Stimulated activated CD8-positive, alpha-beta memory T cell treated with anti-CD3 and anti-CD28 coated beads, Interleukin-4, amount 100 ng/mL, for 1 hour (primary cell): ENCODE measurements at places on chromosomes 1 and 21.

- DNase-seq, result no peak
These were observed 32.9 kb downstream of the CD58 start for GRCh38 chr1:116537898-116538297.

DNA sequence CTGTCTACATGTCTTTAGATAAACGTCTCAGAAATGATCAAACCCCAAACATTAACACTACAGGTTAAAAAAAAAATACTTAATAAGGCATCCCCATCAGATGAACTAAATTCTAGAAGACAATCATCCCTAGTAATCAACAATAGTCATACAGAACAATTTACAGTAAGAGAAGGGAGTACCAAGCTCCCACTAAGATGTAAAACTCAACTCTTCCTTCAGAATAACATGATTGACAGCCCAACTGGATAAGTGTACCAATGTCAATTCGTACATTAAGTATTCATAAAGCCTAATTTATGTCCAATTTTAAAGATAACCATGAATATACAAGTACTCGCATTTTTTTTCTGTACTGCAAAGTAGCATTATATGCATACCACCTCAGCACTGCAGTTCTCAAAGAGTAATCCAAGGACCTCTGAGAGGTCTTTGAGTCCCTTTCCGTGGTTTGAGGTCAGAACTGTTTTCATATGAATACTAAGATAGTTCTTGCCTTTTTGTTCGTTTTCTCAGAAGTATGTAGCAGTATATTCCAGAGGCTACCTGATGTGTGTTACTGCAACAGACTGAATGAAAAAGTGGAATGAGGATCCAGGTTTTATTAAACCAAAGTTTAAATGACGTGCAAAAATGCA is 6.6 kb downstream of the SCAF4 start:
- DNase-seq, result no peak

GRCh38 chr1:12776801-12777557 is 3.4 kb downstream of the PRAMEF12 start:
- DNase-seq, result no peak

DNA sequence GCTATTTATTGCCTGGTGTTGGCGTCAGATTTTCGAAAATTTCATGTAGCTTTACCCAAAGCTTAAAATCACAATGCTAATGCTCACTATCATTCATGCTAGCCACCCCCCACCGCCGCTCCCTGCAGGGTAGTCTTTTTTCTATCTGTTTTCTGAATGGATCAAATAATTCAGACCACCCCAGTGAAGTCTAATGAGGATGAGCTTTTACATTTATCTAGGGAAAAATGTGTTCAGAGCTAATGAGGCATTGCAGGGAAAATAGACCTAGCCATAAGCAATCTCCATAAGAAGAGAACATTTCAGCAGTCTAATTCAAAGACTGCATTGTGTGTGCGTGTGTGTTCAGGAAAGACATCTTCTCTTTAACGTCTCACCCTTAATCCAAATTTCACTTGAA is 533.0 kb upstream of the PRMT6 start:
- DNase-seq, result no peak

DNA sequence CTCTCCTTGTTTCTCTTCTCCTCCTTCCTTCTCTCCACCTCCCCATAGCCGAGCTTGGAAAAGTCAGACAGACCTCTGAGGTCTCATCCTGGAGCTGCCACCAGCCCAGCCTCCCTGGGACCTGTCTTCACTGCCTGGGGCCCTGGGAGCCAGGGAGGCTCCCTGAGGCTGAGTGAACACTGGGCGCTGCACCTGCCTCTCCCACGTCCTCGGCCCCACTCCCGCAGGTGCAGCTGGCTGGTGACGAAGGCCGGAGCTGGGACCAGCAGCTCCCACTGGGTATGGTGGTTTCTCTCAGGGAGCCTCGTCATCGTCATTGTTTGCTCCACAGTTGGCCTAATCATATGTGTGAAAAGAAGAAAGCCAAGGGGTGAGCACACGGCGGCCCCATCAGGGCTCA is 5.3 kb downstream of the TNFRSF14 start:
- no peak for DNase-seq

DNA sequence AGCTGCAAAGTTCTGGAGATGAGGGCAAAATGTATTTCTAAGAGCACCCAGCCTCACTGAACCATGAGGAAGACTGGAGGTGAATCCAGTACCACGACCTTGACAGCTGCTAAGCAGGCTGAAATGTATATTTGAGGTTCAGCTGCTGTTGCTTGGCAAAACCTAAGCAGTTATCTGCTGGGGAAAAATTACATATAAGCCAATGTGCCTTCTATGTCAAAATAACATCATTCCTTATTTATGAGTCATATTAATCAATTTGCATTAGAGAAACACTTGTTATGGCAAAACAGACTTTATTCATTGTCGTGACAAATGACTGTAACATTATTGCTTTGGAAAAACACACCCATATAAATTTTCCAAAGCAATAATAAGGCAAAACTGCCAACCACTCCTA is 560.5 kb upstream of the NR5A2 start:
- no peak for DNase-seq

- DNase-seq, result no peak
These were observed 15.2 kb upstream of the GPR153 start for GRCh38 chr1:6275826-6276782.

DNA sequence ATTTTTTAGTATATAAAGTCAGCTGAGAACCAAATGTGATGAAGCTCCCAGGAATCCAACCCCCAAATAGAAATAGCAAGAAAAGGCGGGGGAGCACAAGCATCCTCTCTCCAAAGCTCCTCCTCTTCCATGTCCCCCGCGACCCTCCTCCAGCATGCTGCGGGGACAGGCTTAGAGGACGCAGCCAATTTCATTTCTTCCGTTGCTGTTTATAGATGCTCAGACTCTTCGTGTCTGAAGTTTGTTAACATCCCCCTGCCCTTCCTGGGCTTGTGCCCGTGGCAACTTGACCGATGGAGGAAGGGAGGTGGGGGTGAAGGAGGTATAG is 754 bp upstream of the NPPA start:
- no peak for DNase-seq

GRCh38 chr1:54998677-54999076 is at the start of gene BSND:
TSS of gene BSND (plus strand) at chr1:54998933. CDS start at chr1:54999187, 254 bp downstream.
- no peak for DNase-seq

DNA sequence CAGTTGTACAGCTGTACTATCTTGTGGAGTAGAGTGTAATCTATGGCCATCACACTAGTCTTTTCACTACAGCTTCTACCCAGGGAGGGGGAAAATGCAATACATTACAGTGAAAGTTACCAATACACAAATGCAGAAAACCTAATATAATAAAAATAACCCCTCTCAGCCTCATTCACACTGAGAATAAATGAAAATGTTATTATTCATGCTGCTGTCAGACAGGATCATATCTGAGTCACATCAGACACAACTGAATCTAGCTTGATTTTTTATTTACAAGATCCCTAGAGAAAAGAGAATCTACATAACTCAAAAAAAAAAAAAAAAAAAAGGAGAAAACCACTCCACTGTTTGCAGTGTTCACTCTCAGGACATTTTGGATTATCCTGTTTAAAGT is 293.9 kb upstream of the ESRRG start:
- no peak for DNase-seq

DNA sequence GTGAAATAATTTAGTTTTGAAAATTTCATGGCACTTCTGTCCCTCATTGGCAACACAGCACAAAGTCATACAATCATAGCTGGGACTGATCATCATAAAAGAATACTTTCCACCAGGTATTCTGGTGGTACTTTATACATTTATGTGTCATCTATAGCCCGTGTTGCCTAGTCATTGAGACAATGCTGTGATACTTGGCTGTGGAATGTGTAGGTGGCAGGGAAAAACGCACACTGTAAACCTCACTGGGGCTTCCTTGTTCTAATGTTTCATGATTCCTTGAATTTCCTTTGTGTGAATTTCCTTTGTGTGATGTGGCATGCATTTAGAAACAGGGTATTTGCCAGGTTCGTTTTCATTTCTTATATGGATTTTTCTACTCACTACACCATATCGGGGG is 118.3 kb downstream of the FMN2 start:
- no peak for DNase-seq

DNA sequence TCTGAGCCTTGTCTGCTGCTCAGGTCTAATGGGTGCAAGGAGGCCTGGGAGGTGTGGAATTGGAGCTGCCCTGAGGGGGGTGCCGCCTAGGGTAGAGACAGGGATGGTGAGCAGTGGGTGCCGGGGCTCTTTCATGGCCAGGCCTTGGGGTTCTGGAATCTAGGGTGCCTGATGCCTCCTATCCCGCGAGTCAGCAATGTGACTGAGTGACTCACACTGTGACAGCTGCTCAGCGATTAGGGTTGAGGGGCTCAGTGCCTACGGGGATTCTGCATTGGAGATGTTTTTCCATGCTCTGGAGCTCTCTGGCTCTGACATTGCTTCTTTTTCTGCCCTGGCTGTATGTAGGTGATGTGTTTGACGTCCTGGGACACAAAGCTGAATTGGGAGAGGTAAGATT is 16.8 kb downstream of the ATP8B2 start:
- DNase-seq, result no peak
